ENCODE measurements at places on chromosomes 6 and 20.

DNA sequence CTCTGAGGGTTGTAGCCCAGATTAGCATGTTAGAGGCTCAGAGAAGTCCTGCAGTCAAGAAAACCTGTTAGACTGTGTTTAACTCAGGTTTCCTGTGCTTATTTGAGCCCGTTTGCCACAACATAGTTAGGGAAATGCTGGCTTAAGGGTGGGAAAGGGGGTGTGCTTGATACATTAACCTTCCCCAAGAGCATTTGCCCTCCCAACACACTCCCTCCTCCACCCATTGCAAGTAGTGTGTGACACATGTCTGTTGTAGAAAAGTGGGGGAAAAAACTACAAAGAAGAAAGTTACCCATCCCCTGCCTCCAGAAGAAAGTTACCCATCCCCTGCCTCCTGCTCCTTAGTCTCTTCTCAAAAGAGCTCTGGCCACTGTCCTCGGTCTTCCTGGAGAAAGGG lies 36.8 kb upstream of the MRPS18A start:
- DNase-seq, result no peak

DNA sequence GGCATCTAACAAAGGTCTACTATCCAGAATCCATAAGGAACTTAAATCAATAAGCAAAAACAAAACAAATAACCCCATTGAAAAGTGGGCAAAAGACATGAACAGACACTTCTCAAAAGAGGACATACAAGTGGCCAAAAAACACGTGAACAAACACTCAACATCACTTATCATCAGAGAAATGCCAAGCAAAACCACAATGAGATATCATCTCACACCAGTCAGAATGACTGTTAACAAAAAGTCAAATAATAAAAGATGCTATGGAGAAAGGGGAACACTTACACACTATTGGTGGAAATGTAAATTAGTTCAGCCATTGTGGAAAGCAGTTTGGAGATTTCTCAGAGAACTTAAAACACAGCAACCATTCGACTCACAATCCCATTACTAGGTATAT lies 19.4 kb upstream of the VNN1 start:
- no peak for DNase-seq

GRCh38 chr6:118280210-118280609 lies 267.9 kb upstream of the PLN start:
- DNase-seq, result no peak

GRCh38 chr6:71982389-71982788 lies 96.0 kb downstream of the RIMS1 start:
- DNase-seq, result no peak

DNA sequence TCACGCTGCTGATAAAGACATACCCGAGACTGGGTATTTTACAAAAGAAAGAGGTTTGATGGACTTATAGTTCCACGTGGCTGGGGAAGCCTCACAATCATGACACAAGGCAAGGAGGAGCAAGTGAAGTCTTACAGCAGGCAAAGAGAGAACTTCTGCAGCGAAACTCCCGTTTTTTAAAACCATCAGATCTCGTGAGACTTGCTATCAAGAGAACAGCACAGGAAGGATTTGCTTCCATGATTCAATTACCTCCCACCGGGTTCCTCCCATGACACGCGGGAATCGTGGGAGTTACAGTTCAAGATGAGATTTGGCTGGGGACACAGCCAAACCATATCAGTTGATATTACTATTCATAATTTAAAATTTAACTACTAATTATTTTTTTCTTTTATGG lies 157.3 kb upstream of the ATXN1 start:
- DNase-seq, result no peak

Measured in left renal pelvis (tissue), 4 donors.